ENCODE measurements at places on chromosomes 3 and 15. TPM values are rescaled to one million over a fixed set of nuclear protein-coding genes. Genes with fewer than 3 reads are reported as not detected.
A peak's percentile ranks its signal among the peaks of the same experiment; 100 is the strongest.

DNA sequence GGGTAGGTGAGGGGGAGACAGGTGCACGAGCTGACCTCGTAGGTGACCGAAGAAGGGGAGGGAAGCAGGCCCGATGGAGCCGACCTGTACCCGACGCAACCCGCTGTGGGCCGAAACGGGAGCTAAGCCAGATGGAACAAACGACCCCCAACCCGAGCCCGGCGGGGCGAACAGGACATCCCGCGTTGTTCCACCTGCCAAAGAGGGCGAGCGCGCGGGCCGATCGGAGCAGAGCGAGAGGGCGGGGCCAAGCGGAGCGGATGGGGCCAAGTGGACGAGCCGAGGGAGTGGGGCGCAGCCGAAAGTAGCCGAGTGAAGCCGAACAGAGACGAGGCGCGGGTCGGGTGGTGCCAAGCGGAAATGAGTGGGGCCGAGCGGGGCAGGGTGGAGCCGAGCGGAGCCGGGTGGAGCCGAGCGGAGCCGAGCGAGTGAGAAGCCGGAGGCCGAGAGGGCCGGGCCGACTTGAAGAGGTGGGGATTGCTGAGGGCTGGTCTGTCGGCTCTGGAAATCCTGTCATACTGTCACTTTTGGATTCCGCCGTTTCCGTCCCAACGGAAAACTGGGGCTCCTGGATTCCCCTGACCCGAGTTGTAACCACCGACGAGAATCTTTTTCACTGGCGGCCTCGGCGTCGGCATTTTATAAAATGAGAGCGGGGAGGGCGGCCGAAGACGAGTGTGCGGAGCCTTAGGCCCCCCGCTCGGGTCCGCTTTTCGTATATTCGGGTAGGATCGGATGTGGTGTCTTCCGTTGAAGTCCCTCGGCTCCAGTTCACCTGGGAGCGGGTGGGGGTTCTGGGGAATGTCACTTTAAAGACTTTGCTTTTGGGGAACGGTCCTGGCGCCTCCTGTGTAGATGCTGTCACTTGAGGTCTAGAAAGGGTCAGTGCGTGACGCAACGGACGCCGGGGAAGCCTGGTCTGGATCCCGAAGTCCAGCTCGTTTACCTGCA is 15.6 kb upstream of the WNT7A start:
- H3K4me3 ChIP-seq, result peak overlapping the region; percentile 68
- H3K27ac ChIP-seq, result peak overlapping the region; percentile 75
- peaks cover 7% of the 10 kb centered on the region for H3K4me1 ChIP-seq

- H3K27ac ChIP-seq, result no peak overlapping the region
- no peaks in the 10 kb centered on the region for H3K27me3 ChIP-seq
- peaks cover 3% of the 10 kb centered on the region for H3K4me1 ChIP-seq
- H3K36me3 ChIP-seq, result no peaks in the 10 kb centered on the region
- H3K4me3 ChIP-seq, result no peak overlapping the region
Observed at GRCh38 chr15:32784581-32784980, 66.8 kb downstream of the GREM1 start.

The SLC22A13 gene
- not detected for total RNA-seq

GRCh38 chr15:70036585-70037291 is 61.0 kb downstream of the TLE3 start:
- H3K27me3 ChIP-seq, result peaks cover 3% of the 10 kb centered on the region
- H3K36me3 ChIP-seq, result no peaks in the 10 kb centered on the region
- H3K4me1 ChIP-seq, result no peaks in the 10 kb centered on the region

DNA sequence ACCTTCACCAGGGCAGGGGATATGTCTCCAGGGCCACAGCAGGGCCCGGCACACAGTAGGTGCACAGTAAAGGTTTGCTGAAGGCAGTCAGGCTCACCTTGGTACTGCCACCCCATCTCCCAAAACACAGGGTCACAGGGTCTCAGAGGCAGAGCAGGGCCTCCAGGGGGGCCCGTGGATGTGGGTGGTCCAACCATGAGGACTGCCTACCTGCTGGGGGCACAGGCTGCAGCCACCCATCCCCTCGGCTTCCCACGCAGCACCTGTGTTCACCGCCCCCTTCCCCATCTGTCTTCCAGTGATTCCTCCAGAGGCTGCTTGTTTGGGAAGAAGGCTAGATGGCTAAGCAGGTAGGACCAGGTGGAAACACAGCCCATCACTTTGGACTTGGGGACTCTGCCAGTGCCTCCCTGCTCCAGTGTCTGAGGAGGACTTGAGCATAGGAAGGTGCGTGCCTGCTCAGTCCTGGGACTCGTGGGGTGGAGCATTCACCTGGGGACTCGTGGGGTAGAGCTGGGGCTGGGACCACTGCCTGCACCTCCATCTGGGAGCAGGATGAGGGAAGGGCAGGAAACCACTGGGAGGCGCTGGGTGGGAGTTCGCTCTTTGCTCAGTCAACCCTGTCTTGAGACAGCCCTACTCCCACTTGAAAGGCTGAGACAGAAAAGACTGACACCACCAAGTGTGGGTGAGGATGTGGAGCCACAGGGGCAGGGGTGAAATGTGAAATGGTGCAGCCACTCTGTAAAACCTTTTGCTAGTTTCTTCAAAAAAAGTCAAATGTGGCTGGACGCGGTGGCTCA is 18.8 kb upstream of the PLXND1 start:
- no peaks in the 10 kb centered on the region for H3K36me3 ChIP-seq
- peak overlapping the region; percentile 99 for H3K27ac ChIP-seq
- no peaks in the 10 kb centered on the region for H3K27me3 ChIP-seq
- DNase-seq, result no peak
- H3K4me1 ChIP-seq, result no peaks in the 10 kb centered on the region
- no peak overlapping the region for H3K4me3 ChIP-seq

DNA sequence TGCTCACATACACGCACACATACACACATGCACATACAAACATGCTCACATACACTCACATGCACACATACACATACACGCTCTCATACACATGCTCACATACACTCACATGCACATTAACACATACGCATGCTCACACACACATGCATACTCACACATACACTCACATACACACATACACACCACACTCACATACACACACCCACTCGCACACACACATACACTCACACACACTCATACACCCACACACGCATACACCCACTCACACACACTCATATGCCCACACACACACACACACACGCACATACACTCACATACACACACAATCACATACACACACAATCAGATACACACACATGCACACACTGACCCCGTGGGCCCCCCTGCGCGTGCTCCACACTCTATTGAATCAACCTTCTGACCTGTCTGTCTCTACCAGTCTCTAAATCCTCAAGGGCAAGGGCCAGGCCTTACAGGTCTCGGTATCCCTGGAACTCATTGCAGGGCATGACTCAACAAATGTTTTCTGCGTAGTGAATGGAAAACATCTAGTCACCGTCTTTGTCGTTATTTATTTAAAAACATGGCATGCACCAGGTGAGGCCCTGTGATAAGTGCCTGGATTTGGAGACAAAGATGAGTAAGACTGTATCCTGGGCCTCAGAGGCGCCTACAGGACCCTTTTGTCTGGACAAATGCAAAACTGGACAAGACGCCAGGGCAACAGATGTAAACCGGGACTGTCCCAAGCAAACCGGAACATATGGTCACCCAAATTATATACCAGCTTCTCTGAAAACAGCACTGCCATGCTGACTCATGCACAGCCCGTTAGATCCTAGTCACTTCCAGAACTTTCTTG is 41.8 kb downstream of the GRK7 start:
- H3K4me1 ChIP-seq, result no peaks in the 10 kb centered on the region
- no peak for DNase-seq
- H3K4me3 ChIP-seq, result no peak overlapping the region

The ZNF660 gene
- 3.3 TPM for total RNA-seq

DNA sequence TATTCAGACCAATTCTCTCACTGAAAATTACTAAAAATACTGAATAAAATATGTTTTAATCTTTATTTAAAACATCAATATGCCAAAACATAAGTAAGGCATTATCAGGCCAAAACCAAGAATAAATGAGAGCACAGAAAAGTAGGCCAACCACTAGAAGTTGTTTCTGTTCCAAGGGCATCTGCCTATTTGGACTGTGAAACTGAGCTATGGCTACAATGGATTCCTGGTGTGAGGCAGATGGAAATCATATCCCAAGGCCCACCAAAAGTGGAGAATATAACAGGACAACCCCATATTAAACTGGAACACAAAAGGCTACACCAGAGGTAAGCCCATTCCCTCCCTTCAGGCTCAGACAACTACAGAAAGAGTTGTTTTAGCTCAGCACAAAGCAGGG is 302.8 kb upstream of the IL12A start:
- no peak overlapping the region for H3K4me3 ChIP-seq
- H3K27ac ChIP-seq, result no peak overlapping the region
- no peak for DNase-seq
- H3K36me3 ChIP-seq, result no peaks in the 10 kb centered on the region

The PRTG gene
- 12.7 TPM for total RNA-seq

The ERICH6 gene
- total RNA-seq, result not detected

DNA sequence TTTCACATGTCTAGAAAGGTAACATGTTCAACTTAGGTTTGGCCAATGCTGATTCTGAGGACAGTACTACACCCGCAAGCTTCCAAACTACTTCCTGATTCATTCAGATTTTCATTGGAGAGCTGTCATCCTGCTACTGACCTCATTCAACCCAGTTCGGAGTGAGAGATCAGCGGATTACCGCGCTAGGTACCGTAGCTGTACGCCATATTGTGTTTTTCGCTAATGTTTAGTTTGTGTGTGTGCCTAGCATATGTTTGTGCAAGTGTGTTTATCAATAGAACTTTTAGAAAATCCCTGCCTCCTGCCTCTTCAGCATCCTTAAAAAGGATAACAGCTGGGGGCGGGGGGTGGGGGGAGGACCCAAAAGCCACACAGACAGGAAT is 1.1 kb downstream of the ZBTB20 start:
- no peaks in the 10 kb centered on the region for H3K36me3 ChIP-seq
- H3K27me3 ChIP-seq, result no peaks in the 10 kb centered on the region
- peak overlapping the region; percentile 100 for H3K27ac ChIP-seq
- H3K4me3 ChIP-seq, result peak overlapping the region; percentile 96

DNA sequence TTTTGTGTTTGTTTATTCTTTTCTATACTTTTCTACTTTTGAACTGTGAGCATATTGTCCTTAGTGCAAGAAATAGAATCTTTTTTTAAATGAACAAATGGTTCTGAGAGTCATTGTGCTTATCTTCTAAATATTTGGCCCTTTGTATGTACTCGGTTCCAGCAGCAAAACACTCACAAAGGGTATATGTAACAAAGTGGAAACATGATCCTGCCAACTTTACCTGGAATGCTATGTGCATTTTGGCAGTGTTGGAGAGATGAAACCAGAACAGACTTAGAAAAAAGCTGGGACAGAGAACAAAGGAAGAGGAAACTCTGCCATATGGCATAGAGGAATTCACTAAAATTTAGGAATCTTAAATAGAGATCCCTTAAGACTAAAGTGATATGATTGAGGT is 150.1 kb downstream of the FGF12 start:
- H3K27ac ChIP-seq, result no peak overlapping the region
- no peaks in the 10 kb centered on the region for H3K4me1 ChIP-seq
- DNase-seq, result no peak

- H3K36me3 ChIP-seq, result no peaks in the 10 kb centered on the region
- H3K4me3 ChIP-seq, result no peak overlapping the region
- H3K27me3 ChIP-seq, result no peaks in the 10 kb centered on the region
- no peak overlapping the region for H3K27ac ChIP-seq
- DNase-seq, result no peak
Observed at GRCh38 chr3:148389916-148390315, 307.8 kb upstream of the AGTR1 start.

GRCh38 chr3:143306407-143306806 is 186.8 kb downstream of the CHST2 start:
- H3K4me3 ChIP-seq, result no peak overlapping the region
- no peaks in the 10 kb centered on the region for H3K36me3 ChIP-seq
- no peaks in the 10 kb centered on the region for H3K27me3 ChIP-seq

DNA sequence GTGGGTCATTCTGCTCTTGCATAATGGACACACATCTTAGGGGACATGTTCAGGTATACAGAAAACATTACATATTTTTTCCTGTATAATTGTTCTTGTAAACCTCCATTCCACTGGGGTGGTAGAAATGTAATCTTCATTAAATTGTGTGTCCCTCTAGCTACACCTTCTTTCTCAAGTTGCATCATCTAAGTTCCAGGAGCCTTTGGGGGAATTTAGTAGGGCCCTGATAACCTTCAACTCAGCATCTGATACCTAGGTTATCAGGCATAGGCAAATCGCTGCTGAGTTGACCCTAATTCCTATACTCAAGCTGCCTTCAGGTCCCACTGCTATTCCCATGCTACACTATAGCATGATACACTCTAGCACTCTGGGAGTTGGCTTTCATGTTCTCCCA is 19.1 kb upstream of the CLASP2 start:
- no peak overlapping the region for H3K4me3 ChIP-seq
- H3K4me1 ChIP-seq, result no peaks in the 10 kb centered on the region
- H3K36me3 ChIP-seq, result no peaks in the 10 kb centered on the region

The SLC51A gene
- total RNA-seq, result 0.30 TPM

- no peak overlapping the region for H3K4me3 ChIP-seq
- H3K27ac ChIP-seq, result no peak overlapping the region
- H3K4me1 ChIP-seq, result no peaks in the 10 kb centered on the region
Observed at GRCh38 chr3:37330466-37330865, 156.1 kb upstream of the LRRFIP2 start.

GRCh38 chr3:196142202-196142956 is 60.5 kb upstream of the TFRC start:
- H3K27ac ChIP-seq, result no peak overlapping the region
- H3K27me3 ChIP-seq, result no peaks in the 10 kb centered on the region

The CLDN1 gene
- 208 TPM for total RNA-seq

GRCh38 chr3:4613366-4613765 is 120.2 kb downstream of the ITPR1 start:
- H3K4me1 ChIP-seq, result no peaks in the 10 kb centered on the region
- no peak overlapping the region for H3K4me3 ChIP-seq
- H3K36me3 ChIP-seq, result no peaks in the 10 kb centered on the region
- no peak for DNase-seq
- no peaks in the 10 kb centered on the region for H3K27me3 ChIP-seq

The PP2D1 gene
- total RNA-seq, result not detected

The ZDHHC19 gene
- total RNA-seq, result not detected

DNA sequence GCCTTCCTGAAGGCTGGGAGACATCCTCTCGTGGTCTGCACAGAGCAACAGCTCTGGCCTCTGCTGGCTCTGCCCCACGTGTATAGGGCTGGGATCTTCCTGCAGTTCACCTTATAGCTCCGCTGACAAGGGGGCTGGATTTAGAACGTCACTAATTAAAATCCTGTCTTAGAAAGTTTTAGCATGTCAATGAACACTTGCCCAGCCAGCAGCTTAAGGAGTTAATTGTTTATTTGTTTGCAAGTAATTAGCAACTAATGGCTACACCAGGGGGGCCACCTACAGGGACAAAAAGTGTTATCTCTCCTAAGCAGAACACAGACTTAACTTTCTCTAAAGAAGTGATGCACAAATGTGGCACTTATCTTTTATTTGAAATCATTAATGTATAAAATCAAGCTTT is at the start of gene HESX1:
Gene HESX1, minus strand, starts transcription at position 84 of the 403 bp plus-strand sequence. Its CDS starts 60 bp downstream, at position 24.
- DNase-seq, result no peak
- no peaks in the 10 kb centered on the region for H3K27me3 ChIP-seq
- no peaks in the 10 kb centered on the region for H3K4me1 ChIP-seq
- H3K27ac ChIP-seq, result no peak within 1 kb of the TSS

GRCh38 chr3:157692468-157692867 is 189.3 kb upstream of the VEPH1 start:
- no peaks in the 10 kb centered on the region for H3K27me3 ChIP-seq
- no peak overlapping the region for H3K4me3 ChIP-seq
- H3K27ac ChIP-seq, result no peak overlapping the region
- no peak for DNase-seq
- H3K4me1 ChIP-seq, result no peaks in the 10 kb centered on the region

- no peak overlapping the region for H3K4me3 ChIP-seq
- no peak for DNase-seq
- H3K36me3 ChIP-seq, result no peaks in the 10 kb centered on the region
- no peak overlapping the region for H3K27ac ChIP-seq
Observed at GRCh38 chr3:115975353-115975752, 352.0 kb downstream of the GAP43 start.

The ILDR1 gene
- total RNA-seq, result not detected
